Pancreas (tissue), 10 donors: ENCODE measurements at places on chromosomes 16 and 17. TPM values are rescaled to one million over a fixed set of nuclear protein-coding genes. Genes with fewer than 3 reads are reported as not detected.

ZFP3 gene
- 2.9 TPM for total RNA-seq

APOBR gene
- total RNA-seq, result 0.19 TPM

GRCh38 chr17:20966870-20967269, 75.9 kb downstream of the USP22 start:
- no peaks in the 10 kb centered on the region for H3K36me3 ChIP-seq

DNA sequence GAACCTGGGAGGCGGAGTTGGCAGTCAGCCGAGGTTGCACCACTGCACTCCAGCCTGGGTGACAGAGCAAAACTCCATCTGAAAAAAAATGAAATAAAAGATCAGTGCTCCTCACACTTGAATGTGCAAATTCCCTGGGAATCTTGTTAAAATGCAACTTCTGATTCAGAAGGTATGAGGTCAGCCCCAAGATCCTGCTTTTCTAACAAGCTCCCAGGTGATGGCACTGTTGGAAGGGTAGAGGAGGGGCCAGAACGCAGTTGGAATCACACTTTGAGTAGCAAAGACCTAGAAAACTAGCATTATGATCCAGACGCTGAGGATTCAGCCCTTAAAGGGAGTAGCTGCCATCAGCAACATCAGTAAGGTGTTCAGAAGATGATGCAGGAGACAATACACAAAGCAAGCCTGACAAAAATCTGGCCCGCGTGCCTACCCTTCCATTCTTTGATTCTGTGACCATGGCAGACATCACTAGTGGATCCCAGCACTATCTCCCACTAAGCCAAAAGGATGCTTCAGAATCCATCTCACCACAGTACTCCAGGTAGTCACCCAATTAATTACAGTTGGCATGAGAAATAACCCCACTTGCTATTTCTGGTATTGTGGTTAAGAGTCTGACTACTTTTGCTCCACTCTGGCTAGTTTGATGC, 33.1 kb upstream of the MEIOC start:
- H3K27ac ChIP-seq, result no peak overlapping the region
- DNase-seq, result no peak

- H3K36me3 ChIP-seq, result peaks cover 5% of the 10 kb centered on the region
- H3K4me3 ChIP-seq, result no peak overlapping the region
- no peak for DNase-seq
- no peak overlapping the region for H3K27ac ChIP-seq
- no peaks in the 10 kb centered on the region for H3K27me3 ChIP-seq
- no peaks in the 10 kb centered on the region for H3K4me1 ChIP-seq
Observed at GRCh38 chr17:4204190-4204589, 59.6 kb downstream of the ANKFY1 start.

- H3K27me3 ChIP-seq, result no peaks in the 10 kb centered on the region
- no peak overlapping the region for H3K4me3 ChIP-seq
- DNase-seq, result no peak
- H3K4me1 ChIP-seq, result peaks cover 3% of the 10 kb centered on the region
- no peaks in the 10 kb centered on the region for H3K36me3 ChIP-seq
Observed at GRCh38 chr17:82687871-82688270, 10.6 kb downstream of the RAB40B start.

DNA sequence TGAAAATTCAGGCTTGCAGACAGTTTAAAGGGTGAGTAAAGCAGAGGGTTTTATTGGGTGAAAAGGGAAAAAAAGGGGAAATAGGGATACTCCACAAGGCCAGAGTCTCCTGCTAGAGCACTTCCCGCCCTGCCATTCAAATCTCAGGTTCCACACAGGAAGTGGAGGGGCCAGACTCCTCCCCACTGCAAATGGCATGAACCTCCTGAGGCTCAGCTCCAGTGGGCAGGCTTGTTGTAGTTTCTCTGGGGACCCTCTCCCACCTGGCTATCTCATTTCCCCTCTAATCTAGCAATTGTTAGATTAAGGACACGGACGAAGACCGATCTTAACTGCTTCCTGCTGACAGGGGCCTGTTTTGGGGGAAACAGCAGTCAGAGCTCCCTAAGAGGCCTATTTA, 43.4 kb downstream of the TAOK1 start:
- peaks cover 8% of the 10 kb centered on the region for H3K4me1 ChIP-seq
- H3K4me3 ChIP-seq, result no peak overlapping the region
- no peaks in the 10 kb centered on the region for H3K36me3 ChIP-seq

DNA sequence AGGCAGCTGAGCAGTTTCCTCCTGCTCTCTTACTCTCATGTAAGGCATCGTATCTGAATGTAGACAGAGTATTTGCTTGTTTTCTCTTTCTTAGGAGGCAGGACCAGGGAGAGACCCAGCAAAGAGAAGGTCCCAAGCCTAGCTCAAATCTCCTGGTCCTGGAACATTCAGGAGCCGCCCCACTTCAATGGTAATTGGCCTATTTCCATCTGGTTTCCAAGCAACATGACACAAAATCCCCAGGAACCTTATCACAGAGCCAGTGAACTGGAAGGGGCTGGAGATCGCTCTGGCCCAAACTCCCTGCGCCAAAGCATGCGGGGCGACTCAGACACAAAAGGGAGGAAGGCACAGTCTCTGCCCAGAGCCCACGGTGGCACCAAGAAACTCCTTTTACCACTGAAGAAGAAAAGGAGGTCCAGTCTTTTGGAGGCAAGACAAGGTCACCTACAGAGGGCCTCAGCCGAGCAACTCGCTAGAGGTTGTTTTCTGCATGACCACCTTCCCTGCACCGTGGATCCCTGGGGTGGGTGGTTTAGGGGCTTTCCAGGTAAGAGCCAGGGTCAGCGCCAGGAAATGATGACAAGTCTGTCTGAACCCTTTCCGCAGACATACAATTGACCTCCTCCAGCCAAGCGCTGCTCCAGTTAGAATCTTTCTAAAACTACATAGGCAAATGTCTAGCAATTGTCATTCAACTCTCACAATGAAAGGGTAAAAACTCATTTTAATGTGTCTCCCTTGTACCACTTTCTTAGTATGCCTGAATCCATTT, 394.7 kb downstream of the SOX9 start:
- H3K4me3 ChIP-seq, result no peak overlapping the region
- H3K27me3 ChIP-seq, result no peaks in the 10 kb centered on the region
- DNase-seq, result no peak
- H3K36me3 ChIP-seq, result no peaks in the 10 kb centered on the region
- peaks cover 56% of the 10 kb centered on the region for H3K4me1 ChIP-seq

DNA sequence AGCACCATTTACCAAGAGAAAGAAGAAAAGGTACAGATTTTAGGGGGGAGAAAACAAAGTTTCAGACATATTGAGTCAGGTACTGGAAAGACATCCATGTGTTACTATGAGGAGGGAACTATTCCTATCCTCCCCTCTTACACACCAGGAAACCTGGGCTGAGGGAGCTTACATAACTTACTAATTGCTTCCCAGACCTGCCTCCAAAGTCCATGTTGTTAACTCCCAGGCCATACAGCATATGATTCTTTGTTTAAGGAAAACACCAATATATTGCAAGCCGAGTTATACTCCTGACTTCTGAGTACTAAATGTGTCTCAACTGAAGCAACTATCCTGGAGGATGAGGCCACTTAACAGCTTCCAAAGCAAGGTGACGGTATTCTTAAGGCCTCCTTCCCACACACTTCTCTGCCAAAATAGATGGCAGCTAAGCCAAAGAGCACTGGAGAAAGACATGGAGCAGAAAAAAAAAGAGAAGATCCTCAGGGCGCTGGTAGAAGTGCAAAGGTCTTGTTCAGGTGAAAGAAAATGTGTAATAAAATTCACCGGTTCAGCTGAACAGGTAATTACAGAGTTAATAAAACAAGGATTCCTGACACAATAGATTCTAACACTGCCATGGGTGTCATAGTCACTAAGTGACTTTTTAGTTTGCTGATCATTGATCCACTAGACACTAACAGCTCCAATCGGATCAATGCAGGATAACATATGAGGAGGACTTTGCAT, 151.1 kb downstream of the SKAP1 start:
- H3K27me3 ChIP-seq, result no peaks in the 10 kb centered on the region
- H3K4me1 ChIP-seq, result no peaks in the 10 kb centered on the region
- no peak overlapping the region for H3K4me3 ChIP-seq
- DNase-seq, result no peak
- no peak overlapping the region for H3K27ac ChIP-seq
- no peaks in the 10 kb centered on the region for H3K36me3 ChIP-seq

GRCh38 chr16:57485916-57486857, at the start of gene DOK4:
TSS of gene DOK4 (minus strand) at chr16:57486493. CDS start at chr16:57479507, 6,986 bp downstream.
- no peaks in the 10 kb centered on the region for H3K36me3 ChIP-seq
- peak; percentile 94 for DNase-seq
- H3K4me3 ChIP-seq, result peak within 1 kb of the TSS; percentile 81
- no peaks in the 10 kb centered on the region for H3K27me3 ChIP-seq

GRCh38 chr16:53583401-53583800, 80.4 kb upstream of the AKTIP start:
- no peak overlapping the region for H3K4me3 ChIP-seq
- no peaks in the 10 kb centered on the region for H3K27me3 ChIP-seq
- DNase-seq, result no peak
- H3K27ac ChIP-seq, result no peak overlapping the region

DNA sequence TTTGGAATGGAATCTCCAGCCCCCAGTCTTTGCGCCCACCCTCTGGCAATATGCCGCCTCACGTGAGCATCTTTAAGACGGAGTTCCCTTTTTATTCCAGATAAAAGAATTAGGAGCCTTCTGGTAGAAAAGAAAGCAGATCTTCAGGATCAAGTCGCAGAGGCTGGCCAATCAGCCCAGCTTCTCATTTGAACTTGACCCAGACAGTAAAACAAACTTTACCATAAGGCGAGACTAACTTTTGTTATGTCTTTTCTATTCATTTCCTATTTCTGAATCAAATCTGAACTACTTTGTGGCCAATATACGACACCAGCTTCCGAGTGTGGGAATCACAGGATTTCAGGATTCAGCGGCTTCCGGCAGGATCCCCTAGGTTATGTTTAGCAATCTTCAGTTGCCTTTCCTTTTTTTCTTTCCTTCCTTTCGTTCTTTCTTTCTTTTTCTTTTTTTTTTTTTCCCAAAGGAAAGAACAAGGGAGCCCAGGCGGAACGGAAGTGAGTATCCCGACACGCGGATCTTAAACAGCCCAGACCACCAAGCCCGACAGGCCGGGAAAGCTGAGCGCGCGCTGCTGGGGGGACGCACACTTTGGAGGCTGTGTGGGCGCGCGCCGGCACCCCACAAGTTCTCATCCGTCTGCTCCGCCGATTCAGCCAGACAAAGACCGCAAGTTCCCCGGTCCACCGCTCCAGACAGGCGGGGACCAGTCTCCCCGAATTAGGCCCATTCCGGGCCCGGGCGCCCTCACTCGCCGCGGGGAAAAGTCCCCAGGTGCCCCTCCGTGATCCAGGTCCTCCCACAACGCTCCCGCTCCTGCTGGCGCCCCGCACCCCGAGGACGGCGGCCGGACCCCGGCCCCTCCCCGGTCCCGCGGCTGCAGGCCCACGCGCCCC, 633 bp downstream of the TBC1D16 start:
- peaks cover 15% of the 10 kb centered on the region for H3K4me1 ChIP-seq
- no peaks in the 10 kb centered on the region for H3K36me3 ChIP-seq
- H3K27me3 ChIP-seq, result no peaks in the 10 kb centered on the region
- peak; percentile 84 for DNase-seq
- H3K27ac ChIP-seq, result peak overlapping the region; percentile 76
